ENCODE measurements at places on chromosomes 11 and 22.

DNA sequence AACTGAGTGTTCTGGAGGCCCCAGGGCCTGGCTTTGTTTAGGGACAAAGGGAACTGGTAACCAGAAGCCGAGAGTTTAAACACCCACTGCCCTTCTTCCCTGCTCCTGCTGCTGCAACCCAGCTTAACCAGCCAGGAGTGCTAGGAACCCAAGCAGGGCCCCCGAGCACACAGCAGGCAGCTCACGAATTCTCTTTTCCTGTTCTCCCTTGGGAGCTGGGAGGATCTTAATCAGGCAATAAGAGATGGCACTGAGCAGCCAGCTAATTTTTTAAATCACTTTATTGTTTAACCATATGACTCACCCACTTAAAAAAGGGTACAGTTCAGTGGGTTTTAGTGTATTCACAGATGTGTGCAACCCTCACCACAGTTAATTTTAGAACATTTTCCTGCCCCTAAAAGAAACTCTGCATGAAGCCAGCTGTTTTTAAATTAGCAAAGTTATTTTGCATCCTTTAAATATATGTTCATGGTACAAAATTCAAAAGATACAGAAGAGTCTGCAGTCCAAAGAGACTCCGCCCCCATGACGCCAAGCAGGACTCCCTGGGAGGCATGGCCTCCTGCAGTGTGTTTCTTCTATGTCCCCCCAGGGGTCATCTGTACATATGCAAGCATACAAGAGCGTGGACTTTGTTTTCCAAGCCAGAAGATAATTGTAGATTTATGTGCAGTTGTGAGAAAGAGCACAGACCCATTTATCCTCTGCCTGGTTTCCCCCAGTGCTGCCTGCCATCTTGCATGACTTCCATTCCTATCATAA lies 18.9 kb upstream of the PPP6R3 start:
- no peak for DNase-seq

DNA sequence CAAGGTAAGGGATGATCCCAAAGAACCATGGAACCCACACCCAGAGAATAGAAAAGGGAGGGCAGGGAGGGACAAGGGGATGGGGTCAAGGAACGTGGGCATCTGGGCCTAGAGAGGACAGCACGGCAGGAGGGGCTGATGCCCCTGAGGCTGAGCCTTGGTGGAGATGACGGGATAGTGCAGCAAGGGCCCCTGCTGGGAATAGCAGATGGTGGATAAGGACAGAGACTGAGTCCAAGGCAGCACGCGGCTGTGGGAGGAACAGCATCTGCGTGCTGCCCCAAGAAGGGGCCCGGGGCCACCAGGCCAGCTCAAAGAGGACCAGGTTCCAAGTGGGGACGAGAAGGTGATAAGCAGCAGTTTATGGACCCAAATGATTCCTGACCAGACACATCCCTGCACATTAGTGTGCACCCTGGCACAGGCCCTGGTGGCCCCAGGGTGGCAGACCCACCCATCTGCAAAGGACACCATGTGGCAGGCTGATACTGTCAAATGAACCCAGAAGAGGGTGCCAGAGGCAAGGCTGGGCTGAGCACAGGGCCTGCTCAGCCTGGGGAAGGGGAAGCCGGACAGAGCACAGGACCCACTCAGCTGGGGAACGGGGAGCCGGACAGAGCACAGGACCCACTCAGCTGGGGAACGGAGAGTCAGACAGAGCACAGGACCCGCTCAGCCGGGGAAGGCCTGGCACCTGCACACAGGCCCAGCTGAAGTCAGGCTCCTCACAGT lies 12.8 kb upstream of the TESMIN start:
- no peak for DNase-seq

- no peak for DNase-seq
These were observed 2.9 kb downstream of the QSER1 start for GRCh38 chr11:32895471-32895870.

- DNase-seq, result no peak
These were observed 589.5 kb upstream of the CADM1 start for GRCh38 chr11:116093481-116094270.

DNA sequence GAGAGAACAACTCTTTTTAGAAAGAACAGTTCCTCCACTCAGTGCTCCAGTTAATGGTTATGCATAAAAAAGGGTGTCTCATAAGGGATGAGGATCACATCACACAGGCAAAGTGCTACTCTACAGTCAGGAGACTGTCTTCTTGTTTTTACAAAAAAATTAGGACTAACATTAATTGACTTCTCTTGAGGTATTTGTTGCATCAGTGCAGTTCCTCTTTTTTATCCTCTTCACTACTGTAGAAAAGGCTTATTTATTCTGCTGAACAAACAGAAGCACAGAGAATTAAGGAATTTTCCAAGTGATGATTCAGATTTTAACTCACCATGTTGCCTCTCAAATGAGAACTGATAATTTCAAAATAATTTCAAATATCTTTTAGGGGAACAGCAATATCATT lies 1.9 kb downstream of the MMP8 start:
- DNase-seq, result no peak

DNA sequence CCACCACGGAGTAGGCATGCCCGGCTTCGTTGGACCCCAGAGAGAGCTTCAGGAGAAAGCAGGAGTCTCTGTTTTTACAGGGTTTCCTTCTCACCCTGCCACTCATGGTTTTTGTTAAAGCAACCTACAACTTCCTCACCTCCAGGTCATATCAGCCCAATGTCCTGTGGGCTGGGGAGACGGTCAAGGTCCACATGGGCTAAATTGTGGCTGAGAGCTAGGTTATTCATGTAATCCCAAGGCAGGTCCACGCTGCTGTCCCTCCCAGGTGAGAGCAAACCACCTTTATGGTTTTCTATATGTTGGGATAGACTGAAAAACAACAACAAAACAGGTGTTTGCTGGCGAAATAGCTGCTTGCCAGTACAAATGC lies 19.5 kb downstream of the TSPAN32 start:
- DNase-seq, result no peak

DNA sequence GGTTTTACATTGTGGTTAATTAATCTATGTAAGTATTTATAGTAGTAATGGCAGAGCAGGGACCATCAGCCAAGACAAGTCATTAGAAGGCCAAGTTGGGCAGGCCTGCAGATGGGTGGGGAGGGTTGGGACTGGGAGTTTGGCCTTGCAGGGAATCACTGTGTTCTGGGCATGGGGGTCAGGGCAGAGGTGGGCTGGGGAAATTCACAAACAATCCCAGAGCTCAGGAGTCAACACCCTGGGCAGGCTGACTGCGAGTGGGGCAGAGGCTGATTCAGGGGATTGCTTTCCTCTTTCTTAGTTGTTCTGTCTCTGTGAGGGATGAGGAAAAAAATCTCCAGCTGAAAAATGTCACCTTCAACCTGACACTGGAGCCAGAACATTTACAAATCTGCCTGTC lies 322.5 kb downstream of the NTM start:
- no peak for DNase-seq

DNA sequence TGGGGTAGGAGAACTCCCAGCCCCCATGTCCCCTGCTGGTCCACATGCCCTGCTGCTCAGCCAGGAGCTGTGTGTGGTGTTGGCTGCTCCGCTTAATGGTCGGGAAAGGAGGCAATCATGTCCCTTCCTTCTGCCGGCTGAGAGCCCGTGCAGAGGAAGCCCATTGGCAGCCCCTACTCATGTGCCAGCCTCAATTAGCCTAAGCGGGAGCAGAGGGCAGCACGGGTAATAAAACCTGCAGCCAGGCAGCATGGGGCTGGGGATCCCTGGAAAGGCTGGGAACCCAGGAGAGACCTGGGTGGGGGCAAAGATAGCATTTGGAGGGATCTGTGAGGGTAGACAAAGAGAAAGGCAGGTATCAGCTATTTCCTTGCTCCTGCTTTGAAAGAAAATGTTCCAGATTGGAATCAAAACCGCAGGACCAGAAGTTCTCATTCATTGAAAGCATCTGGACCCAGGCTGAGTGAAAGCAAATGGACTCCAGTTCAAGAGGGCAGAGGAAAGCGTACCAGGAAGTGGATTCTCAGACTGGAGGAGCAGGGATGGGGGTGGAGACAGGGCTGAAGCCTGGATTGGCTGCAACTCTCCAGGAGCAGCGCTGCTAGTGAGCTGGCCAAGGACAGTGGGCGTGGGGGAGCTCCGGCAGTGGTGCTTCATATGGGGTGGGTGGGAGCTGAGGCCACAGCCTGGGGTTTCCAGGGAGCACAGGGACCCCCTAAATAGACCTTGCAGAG lies 103.4 kb upstream of the NECTIN1 start:
- no peak for DNase-seq

DNA sequence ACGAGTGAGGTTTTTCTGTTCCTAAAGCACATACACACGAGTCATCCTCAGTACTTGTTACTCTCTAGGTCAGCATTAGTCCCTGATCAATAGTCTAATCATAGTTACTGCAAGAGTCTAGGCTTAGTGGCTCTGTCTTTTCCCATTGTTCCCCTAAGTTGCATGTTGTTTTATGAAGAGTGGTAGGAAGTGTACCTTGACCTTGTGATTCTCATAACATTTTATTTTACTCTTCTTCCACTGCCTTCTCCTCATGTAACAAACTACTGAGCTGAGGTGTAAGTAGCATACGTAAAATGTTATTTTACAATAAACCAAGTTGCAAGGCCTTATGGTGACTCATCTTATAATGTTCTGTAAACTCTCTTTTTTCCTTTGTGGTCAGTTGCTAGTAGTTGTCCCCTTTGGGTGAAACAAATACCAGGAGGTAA lies 15.0 kb downstream of the METTL15 start:
- DNase-seq, result no peak

DNA sequence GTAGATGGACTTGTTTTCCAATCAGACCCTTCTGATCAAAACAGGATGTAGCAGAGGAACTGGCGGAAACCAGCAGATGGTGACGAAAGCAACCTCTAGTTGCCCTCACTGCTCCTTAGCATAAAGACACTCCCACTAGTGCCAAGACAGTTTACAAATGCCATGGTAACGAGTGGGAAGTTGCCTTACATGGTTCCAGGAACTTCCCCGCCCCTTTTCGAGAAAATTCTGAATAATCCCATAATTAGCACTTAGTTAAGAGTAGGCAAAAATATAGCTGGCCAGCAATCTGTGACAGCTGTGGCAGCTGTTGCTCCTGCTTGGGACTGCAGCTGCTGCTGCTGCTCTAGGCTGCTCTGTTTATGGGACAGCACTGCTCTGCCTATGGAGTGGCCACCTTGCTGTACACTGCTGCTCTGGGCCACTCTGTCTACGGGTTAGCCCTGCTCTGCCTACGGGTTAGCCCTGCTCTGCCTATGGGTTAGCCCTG lies 33.4 kb upstream of the SORL1 start:
- no peak for DNase-seq

DNA sequence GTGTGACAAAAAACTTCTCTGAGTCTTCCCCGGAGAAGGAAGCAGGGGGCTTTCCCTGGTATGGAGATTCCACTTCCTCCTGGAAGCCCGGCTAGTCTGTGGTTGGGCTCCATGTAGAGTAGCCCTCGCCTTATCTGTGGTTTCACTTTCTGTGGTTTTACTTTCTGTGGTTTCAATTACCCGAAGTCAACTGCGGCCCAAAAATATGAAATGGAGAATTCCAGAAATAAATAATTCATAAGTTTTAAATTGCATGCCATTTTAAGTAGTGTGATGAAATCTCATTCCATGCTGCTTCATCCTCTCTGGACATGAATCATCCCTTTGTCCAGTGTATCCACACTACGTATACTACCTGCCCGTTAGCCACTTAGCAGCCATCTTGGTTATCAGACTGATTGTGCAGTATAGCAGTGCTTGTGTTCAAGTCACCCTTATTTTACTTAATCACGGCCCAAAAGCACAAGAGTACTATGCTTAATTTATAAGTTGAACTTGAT lies 275.0 kb upstream of the SESN3 start:
- no peak for DNase-seq

GRCh38 chr11:13297917-13298356 lies 20.3 kb downstream of the BMAL1 start:
- DNase-seq, result no peak

Measured in activated CD4-positive, alpha-beta T cell treated with anti-CD3 and anti-CD28 coated beads, Interleukin-2, amount 50 U/mL, for 24 hours (primary cell).